Diencephalon (tissue), 1 donor: ENCODE measurements at places on chromosomes 11 and 22. TPM values are rescaled to one million over a fixed set of nuclear protein-coding genes. Genes with fewer than 3 reads are reported as not detected.

FAT3 gene
- 304 TPM for total RNA-seq

GLYATL1 gene
- 3.5 TPM for total RNA-seq

APOBEC3F gene
- 1.2 TPM for total RNA-seq

ROBO4 gene
- 8.1 TPM for total RNA-seq

LRP4 gene
- 8.8 TPM for total RNA-seq

NUDT22 gene
- total RNA-seq, result 14.5 TPM

SLC22A12 gene
- total RNA-seq, result not detected

CCDC87 gene
- 1.2 TPM for total RNA-seq

MYOD1 gene
- total RNA-seq, result not detected

DDTL gene
- 3.9 TPM for total RNA-seq

MOGAT2 gene
- total RNA-seq, result not detected

FJX1 gene
- 46.4 TPM for total RNA-seq

SLC1A2 gene
- 274 TPM for total RNA-seq

SCGB1A1 gene
- total RNA-seq, result not detected

UPB1 gene
- 0.46 TPM for total RNA-seq

GSTT2B gene
- total RNA-seq, result 4.6 TPM

KDM4E gene
- not detected for total RNA-seq

RIMBP3C gene
- total RNA-seq, result 0.69 TPM

OR5P2 gene
- total RNA-seq, result 0.23 TPM

ARHGAP20 gene
- 27.2 TPM for total RNA-seq

UBTFL1 gene
- total RNA-seq, result not detected
